ENCODE measurements at places on chromosomes 7 and 10. TPM values are rescaled to one million over a fixed set of nuclear protein-coding genes. Genes with fewer than 3 reads are reported as not detected.

The AMPH gene
- not detected for total RNA-seq

The ALOX5 gene
- total RNA-seq, result 0.56 TPM

The ADRB1 gene
- 0.27 TPM for total RNA-seq

The FEZF1 gene
- total RNA-seq, result not detected

The NRG3 gene
- not detected for total RNA-seq

The AOAH gene
- total RNA-seq, result 17.1 TPM

The PTPRE gene
- 22.3 TPM for total RNA-seq

The WASHC2A gene
- 23.5 TPM for total RNA-seq

The NPFFR1 gene
- total RNA-seq, result not detected

The BTAF1 gene
- 75.3 TPM for total RNA-seq

The NUPR2 gene
- total RNA-seq, result not detected

The NOS3 gene
- total RNA-seq, result 5.4 TPM

The IQUB gene
- not detected for total RNA-seq

The LIPJ gene
- total RNA-seq, result not detected

The PDZD7 gene
- total RNA-seq, result 0.65 TPM

The TRIM50 gene
- not detected for total RNA-seq

The GRM3 gene
- total RNA-seq, result not detected

The TFR2 gene
- 11.9 TPM for total RNA-seq

The SEMA3D gene
- not detected for total RNA-seq

The EPHB4 gene
- total RNA-seq, result 4.8 TPM

Data from activated CD8-positive, alpha-beta T cell treated with anti-CD3 and anti-CD28 coated beads for 36 hours (primary cell).